ENCODE measurements at places on chromosomes 2 and 18.

- no peak for DNase-seq
These were observed 16.5 kb downstream of the SDC1 start for GRCh38 chr2:20208476-20208859.

DNA sequence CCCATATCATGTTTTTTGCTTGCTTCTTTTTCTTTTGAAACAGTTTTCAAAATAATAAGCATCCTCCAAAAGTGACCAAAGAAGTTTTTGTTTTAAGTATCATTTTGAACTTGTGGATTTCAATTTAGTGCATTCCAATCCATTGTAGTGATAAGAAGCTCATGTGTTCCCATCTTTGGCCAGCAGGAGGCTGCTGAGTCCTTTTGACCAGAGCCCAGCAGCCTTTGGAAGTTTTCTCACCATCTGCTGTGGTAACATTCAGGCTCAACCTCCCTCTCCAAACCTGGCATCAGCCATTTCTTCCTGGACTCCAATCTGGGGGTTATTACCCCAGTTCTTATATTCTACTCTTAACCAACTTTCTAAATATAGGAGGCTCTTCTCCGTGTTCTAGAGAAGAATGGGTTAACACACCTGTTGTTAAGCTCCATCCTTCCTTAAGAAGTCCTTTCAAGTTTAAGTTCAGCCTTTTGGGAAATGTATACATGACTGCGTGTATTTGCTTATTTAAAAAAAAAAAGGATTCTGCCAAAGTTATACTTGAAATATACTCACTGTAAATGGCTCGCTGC is 39.0 kb upstream of the MAL start:
- DNase-seq = no peak

- peak; percentile 36 for DNase-seq
These were observed 4.4 kb upstream of the KLHL29 start for GRCh38 chr2:23380562-23381065.

- no peak for DNase-seq
These were observed 115.7 kb downstream of the NCKAP5 start for GRCh38 chr2:133452583-133452982.

DNA sequence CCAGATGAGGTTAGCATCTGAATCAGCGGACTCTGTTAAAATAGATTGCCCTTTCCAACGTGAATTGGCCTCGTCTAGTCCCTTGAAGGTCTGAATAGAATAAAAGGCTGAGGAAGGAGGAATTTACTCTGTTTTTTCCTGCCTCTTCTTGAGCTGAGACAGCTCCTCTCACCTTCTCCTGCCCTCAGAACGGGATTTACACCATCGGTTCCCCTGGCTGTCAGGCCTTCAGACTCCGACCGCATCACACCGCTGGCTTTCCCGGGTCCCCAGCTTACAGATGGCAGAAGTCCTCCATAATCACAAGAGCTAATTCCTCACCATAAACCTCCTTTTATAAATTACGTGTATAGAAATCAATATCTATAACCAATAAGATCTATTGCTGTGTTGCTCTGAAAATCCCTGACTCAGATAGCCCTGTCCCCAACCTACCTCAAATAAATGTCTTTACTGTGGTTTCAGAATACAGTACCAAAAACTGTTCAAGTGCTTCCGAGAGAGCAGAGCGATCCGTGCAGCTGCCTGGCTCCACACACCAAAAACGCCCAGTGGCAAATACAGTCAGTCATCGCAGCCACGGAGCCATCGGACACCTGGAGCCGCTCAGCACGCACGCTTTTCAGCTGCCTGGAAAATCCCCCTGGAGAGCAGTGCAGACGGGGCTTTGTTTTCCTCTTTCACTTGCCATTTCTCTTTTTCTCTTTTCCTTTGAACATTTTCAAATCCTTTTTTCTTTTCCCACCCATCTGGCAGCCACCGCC is 196.9 kb downstream of the NRP2 start:
- DNase-seq = no peak

- no peak for DNase-seq
These were observed 709.3 kb downstream of the DCDC2C start for GRCh38 chr2:4412637-4413187.

GRCh38 chr2:101972621-101973434 is 18.9 kb upstream of the IL1R2 start:
- no peak for DNase-seq

DNA sequence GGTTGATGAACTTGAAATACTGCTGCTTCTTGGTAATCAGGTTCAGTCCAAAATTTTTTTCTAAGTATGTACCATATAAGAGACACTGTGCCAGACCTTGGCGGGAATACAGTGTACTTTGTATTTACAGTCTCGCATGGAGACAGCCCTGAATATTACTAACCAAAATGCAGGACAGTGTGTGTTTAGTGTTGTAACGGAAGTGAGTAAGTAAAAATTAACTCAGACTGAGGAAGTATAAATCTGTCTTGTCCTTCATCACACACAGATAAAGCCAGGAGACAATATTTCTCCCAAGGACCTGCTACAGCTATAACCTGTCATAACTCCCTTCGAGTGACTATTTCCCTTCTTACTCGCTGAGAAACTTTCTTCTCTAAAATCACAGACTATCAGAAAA is 76.9 kb downstream of the ACTR3 start:
- DNase-seq = no peak

DNA sequence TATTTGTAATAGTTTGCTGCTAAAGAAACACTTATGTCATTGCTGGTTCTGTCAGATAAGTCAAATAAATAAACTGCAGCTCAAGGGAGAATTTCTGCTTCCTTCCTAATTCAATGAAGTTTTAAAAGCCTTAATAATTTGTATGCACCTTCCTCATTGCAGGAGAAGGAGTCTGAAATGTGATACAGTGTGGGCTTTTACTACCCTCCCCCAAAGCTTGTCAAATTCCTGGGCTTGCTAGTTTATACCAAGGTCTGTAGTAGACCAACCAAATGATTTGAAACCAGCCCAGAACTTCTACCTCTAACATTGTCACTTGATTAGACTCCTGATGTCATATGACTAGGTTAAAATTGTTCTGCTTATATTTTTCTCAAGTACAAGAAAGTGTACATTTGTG is 131.8 kb downstream of the DTNA start:
- DNase-seq = no peak
